PC-9 (cell line): ENCODE measurements at places on chromosomes 16 and 17. TPM values are rescaled to one million over a fixed set of nuclear protein-coding genes. Genes with fewer than 3 reads are reported as not detected.

Gene LITAFD
- total RNA-seq, result not detected in 2 replicates

Gene GRAPL
- 0.37 TPM in 1 of 2 replicates, not detected in the other for total RNA-seq

GRCh38 chr17:29621751-29622194, 939 bp downstream of the CORO6 start:
- no peak for DNase-seq

GRCh38 chr17:51954232-51954765, 204.2 kb downstream of the CA10 start:
- DNase-seq, result no peak

GRCh38 chr16:9790199-9790598, 392.0 kb downstream of the GRIN2A start:
- DNase-seq, result no peak

DNA sequence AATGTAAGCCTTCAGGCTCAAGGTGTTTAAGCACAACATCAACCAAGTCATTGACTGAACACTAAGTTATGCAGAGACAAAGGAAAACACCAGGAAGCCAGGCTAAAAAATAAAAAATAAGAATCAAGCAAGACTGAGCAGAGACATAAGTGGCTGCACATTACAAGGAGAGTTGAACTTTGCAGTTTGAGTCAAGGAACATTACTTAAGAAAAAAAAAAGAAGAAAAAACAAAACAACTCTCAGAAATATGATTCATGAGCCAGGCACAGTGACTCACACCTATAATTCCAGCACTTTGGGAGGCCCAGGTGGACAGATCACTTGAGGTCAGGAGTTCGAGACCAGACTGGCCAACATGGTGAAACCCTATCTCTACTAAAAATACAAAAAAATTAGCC, 168.1 kb downstream of the C16orf95 start:
- no peak for DNase-seq

GRCh38 chr17:69417545-69418483, 3.3 kb downstream of the MAP2K6 start:
- DNase-seq, result no peak

DNA sequence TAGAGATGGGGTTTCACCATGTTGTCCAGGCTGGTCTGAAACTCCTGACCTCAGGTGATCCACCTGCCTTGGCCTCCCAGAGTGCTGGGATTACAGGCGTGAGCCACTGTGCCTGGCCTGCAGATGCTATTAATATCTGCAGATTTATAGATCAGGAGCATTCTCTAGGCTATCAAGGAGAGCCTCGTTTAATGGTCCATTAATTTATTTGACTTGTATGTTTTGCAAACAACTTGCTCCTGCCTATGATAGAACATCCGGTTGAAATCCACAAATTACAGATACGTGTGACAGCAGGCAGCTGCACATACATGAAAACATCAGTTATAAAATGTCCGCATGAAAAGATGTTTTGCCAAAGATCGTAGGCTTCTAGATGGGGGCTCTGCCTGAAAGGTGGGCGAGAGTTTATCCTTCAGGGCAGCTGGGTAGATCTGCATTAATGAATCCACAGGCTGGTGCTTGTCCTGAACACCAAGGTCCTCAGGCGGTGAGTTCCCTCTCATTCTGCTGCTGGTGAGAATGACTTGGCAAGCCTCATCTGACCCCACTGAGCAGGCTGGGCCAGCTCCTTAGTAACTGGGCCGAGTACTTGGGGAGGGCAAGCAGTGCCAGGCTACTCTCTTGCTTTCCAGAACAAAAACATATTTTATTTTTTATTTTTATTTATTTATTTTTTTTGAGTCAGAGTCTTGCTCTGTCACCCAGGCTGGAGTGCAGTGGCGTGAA, 37.1 kb upstream of the MGAT5B start:
- no peak for DNase-seq

DNA sequence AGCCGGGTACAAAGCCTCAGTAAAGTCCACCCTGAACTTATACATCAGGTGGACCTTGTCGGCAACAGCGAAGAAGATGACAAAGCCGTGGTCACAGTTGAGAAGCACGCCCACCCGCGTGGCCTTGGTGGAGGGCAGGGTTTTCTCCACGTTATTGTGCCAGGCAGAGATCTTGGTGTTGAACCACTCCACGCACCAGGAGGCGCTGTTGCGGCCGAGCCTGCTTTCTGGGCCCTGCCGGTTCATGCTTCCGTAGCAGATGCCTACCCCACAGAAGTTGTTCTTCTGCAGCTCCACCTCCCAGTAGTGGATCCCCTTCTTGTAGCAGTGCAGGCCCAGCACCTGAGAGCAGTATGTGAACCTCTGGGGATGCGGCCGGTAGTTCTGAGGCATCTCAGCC, 22.1 kb downstream of the TRIM25 start:
- no peak for DNase-seq

- DNase-seq, result no peak
Measured at GRCh38 chr16:88062341-88063210, 111.3 kb downstream of the BANP start.

- no peak for DNase-seq
Measured at GRCh38 chr16:78462288-78463208, 363.1 kb downstream of the WWOX start.

GRCh38 chr17:17507465-17508011, 11.3 kb upstream of the RASD1 start:
- DNase-seq, result no peak
